ENCODE measurements at places on chromosomes 13 and 19.
A peak's percentile ranks its signal among the peaks of the same experiment; 100 is the strongest.

DNA sequence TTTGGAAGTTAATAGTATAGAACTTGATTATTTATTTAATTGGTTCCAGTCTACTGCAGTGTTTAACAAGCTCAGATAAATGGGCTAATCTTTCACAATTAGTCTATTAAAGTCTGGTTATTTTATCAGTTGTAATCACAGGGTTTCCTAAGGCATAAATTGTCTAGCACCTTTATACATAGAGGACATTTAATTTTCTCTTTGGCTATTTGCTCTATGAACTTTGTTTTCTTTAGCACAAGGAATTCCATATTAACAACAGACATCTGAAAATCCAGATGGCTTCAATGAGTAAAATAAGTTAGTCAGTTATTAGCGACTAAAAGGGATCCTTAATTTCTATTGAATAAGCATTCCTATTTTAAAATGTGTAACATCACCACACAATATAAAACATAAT is 1350.8 kb upstream of the SLC10A2 start:
- DNase-seq: no peak

- DNase-seq: no peak
Observed at GRCh38 chr19:49431330-49431749, 6.2 kb downstream of the GFY start.

DNA sequence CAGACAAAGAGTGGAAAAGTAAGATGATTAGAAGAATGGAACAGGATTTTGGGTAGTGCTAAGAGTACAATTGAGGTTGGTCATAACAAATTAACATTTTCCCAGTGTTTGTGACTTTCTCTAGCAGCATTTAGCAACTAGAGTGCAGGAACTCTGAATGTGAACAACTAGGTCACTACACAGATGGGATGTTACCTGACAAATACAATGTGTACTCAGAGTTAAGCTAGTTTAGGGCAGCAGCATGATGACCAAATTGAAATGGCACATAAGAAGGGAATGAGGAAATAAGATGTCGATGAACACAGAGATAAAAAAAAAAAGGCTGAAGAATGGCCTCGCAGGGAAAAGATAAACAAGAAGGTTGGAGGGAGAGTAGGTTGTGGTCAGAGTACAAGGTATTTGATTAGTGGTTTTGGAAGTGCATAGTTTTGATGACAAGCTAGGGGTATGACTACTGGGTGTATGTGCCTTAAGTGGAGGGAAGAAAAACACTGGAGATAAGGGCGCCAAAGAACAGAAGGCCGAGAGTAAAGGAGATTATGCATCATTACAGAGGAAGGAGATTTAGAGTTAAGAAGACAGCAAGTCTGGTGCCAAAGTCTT is 381.1 kb downstream of the FGF14 start:
- no peak for DNase-seq

DNA sequence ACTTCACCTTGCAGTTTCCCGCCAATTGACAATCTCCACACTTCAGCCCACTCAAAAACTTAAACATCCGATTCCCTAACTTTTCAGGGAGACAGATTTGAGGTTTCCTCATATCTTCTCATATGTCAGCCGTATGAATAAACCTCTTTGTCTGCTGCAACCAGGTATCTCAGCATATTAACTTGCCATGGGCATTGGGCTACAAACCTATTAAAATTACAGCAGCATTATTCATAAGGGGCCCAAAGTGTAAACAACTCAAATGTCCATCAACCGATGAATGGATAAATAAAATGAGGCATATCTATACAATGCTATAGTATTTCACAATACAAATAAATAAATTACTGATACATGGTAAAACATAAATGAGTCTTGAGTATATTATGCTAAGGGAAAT is 179.4 kb upstream of the ATXN8OS start:
- DNase-seq: no peak

DNA sequence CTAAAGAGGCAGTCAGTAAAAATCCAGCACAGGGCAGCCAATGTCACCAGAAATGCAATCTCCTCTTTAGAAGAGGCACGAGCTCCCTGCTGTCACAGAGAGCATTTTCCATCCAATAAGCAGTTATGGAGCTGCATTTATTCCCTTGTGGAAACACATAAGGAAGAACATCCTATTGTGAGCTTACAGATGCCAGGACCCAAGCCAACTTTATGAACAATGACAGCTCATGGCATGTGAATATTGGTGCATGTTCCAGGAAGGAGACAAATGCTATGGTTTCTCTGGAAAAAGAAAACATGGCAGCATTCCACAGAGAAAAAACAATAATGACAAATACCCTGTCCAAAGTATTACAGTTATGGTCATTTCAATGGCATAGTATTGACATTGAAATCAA is 955.6 kb downstream of the UQCRFS1 start:
- no peak for DNase-seq

GRCh38 chr19:11881151-11881800 is 6.3 kb upstream of the ZNF69 start:
- peak; percentile 31 for DNase-seq

DNA sequence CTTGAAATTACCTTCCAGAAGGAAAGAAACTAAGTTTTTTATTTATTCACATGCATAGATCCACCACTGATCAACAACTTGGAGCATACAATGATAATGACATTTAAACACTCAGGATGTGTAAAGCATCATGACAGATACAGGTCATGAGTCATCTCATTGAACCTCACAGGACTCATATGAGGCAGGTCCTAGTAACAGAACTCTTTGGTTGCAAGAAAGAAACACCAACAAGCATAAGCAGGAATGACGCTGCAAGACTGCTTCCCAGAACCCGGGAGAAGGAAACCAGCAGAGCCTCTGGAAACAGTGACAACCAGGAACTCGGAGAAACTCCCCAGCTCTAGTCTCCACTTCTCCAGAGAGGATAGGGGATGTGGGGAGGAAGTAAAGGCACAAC is 60.8 kb upstream of the IPO5 start:
- DNase-seq: no peak

DNA sequence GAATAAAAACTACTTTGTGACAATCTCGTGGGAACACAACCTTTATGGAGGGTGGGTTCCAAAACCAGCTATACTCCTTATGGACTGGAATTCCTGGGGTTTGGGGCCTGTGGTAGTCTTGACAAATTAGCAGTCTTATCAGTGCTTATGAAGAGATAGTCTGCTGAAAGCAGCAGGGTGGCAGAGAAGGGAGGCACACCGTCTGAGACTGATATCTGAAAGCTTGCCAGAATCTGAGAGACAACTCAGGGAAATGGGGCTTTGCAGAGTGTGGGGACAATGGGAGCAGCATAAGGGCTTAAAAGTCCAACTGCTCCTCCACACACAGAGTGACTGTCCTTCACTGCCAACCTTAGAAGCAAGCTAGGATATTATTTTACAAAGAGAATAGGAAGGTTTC is 95.9 kb downstream of the UGGT2 start:
- no peak for DNase-seq

DNA sequence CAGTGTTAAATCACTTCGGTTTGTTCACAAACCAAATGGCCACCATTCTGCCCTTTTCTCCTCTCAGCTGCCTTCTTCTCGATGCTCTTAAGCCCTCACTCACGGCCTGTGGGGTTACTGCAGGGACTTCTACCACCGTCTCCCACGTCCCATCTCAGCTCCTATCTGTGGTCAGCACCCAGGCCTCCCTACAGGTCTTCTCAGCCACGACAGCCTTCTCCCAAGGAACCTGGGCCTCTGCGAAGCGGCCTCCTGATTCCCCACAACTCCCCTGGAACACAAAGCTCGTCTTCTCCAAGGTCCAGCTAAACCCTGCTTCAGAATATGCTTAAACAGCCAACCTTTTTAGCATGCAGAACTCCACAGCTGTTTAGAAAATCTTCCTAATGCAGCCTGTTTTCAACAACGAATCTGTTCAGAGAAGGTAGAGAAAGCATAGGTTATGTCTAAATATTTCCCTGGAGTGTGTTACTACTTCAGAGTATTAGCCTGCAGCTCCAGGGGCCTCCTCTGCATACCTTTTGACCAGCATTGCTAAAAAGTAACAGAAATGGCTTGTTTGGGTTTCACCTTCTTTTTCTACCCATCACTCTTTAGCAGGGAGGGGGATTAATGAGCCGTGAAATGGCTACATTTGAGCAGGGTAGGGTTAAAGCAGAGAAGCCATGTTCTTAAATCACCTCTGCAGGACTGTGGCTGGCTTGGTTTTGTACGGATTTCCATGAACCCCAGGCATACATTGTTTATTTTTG is 104.0 kb downstream of the COL4A2 start:
- DNase-seq: no peak

GRCh38 chr13:19581675-19582074 is 20.3 kb upstream of the TPTE2 start:
- DNase-seq: no peak

DNA sequence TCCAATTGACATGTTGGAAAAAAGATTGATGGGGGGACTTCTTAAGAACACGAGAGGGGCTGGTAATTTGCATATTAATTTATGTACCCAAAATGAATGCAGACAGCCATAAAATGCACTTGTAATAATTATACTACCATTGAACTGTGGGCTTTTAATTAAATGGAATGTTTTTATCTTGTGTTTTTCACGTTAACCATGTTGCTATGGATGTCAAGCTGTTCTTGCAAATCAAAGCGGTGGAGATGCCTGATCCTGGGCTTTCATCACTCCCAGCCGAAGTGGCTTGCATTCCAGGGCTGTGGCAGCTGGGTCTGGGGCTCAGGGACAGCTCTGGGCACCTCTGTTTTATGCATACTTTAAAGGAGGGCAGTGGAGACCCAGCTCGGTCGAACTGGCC is 179.4 kb upstream of the TMTC4 start:
- no peak for DNase-seq

- DNase-seq: no peak
Observed at GRCh38 chr19:17484520-17485185, 14.3 kb downstream of the SLC27A1 start.

GRCh38 chr13:46698014-46698413 is 98.9 kb downstream of the ESD start:
- no peak for DNase-seq

GRCh38 chr13:108595436-108596274 is 33.8 kb upstream of the MYO16 start:
- no peak for DNase-seq

DNA sequence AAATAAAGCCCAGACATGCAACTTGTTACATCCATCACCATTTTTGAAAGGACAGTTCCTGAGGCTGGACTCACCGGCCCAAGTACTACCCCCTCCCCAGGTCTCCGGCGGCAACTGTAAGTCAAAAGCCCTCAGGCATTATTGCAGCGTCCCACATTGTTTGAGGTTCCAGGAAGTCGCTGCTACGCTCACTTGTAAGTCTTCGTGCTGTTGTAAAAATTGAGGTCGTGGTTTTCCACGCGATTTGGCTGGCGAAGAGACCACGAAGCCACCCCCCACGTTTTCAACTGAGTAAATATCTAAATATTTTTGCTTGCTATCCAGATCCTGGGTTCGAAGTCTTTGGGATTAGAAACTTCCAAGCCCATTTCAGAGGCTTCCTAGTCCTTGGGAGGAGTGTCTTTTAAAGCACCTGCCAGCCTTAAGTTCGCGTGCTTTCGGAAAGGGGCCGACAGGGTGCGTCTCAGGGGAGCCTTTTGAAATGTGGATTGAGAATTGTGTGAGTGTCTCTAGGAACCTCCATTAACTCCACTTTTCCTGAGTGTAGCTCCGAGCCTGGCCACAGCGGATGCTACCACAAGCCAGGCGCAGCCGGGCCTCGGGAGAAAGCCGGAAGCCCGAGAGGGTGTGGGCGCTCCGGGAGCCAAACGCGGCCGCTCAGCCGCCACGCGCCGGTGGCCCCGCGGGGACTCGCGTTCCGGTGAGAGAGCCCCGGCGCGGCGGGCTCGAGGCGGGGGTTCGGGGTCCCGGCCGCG is 434 bp upstream of the FNDC3A start:
- DNase-seq: peak; percentile 13

- peak; percentile 87 for DNase-seq
Observed at GRCh38 chr19:11505504-11506100, at the start of gene ZNF653. TSS of gene ZNF653 (minus strand) at chr19:11505839. CDS start at chr19:11505786, 53 bp downstream.

GRCh38 chr19:18809149-18809868 is 18.2 kb upstream of the COMP start:
- DNase-seq: no peak

GRCh38 chr19:34481861-34482379 is 362 bp downstream of the WTIP start:
- no peak for DNase-seq

GRCh38 chr13:43095771-43096719 is 72.7 kb downstream of the DNAJC15 start:
- DNase-seq: no peak

- DNase-seq: no peak
Observed at GRCh38 chr13:61370520-61370919, 45.1 kb downstream of the PCDH20 start.

GRCh38 chr13:88908961-88909441 is 1237.8 kb downstream of the SLITRK5 start:
- no peak for DNase-seq

DNA sequence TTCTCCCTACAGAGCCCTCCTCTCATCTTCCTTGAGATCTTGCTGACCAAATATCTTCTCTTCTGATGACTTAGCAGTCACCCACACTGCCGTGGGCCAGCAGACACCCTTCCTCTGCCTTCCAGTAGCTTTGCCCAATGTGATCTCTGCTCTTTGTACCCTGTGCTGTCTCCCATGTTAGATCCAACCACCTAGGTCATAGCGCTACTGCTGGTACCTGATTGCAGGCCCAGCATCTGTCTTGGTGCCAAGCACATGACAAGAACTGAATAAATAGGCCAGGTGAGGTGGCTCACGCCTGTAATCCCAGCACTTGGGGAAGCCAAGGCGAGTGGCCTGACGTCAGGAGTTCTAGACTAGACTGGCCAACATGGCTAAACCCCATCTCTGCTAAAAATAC is 149.7 kb downstream of the TM9SF2 start:
- DNase-seq: no peak

DNA sequence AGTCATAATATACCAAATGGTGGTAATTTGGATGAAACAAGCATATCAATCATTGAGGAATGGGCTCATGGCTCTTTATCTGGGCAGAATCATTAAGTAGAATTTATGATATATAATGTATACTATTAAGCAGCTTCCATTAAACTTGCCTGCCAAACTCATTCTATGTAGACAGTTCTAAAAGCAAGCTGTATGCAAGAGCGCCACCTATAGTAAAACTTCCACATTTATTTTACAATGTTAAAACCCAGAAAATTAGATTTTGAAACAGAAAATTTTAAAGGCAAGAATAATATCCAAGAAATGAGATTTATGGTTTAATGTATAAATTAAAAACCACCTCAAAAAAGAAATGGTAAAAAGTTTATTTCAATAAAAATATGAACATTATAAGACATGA is 161.5 kb downstream of the MZT1 start:
- DNase-seq: no peak

DNA sequence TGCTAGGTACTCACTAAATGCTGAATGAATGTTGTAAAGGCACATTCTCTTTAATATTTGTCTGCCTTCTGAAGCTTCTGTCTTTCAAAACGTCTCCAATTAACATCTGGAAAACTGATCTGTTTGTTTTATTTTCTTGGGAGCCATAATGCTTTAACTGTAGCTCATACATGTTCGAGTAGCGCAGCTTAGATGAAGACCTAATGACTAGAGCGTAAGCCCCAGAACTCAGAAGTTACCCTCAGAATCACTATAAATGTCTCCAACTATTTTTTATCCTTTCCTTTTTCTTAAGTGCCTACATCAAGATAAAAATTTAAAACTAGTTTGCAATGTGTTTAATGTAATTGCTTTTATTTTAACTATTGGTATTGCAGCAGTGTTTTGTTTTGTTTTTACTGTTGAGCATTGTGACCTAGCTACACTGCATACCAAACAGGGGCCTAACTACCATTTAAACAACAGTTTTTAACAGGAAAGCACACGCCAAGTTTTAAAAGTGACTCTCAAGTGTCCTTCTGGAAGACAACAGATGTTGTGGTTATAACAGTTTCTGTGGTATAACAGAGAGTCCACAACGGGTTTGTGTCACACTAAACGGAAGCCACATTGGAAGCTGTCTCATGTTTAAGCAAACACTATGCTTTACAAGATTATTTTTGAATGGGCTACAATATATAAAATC is 42.0 kb downstream of the MRPL57 start:
- DNase-seq: no peak

Measured in stimulated activated CD8-positive, alpha-beta memory T cell treated with anti-CD3 and anti-CD28 coated beads, Interleukin-4, amount 100 ng/mL, for 4 hours (primary cell).